ENCODE measurements at places on chromosomes 12 and 14. TPM values are rescaled to one million over a fixed set of nuclear protein-coding genes. Genes with fewer than 3 reads are reported as not detected.

DNA sequence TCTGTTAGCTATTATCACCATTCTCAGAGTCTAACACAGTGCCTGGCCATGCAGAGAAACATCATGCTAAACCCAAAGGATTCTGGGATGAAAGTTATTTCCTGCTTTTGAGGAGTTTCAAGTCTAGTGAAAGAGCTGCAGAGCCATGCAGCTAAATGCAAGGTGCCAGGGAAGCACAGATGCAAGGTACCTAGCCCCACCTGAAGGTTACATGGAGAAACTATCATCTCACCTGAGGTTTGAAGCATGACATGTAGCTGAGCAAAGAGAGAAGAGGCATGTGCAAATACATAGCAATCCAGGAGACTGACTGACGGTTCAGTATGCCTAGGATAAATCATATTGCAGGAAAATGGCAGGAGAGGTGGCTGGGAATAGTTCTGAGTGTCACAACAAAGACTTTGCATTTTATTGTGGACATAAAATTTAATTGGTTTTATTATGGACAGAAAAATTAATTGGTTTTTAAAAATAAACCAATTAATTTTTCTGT lies 170.4 kb downstream of the PRKD1 start:
- H3K4me1 ChIP-seq: peaks cover 5% of the 10 kb centered on the region
- no peak overlapping the region for H3K27ac ChIP-seq
- H3K36me3 ChIP-seq: no peaks in the 10 kb centered on the region
- no peak overlapping the region for H3K4me3 ChIP-seq
- no peak for DNase-seq

Gene SPIC
- polyA plus RNA-seq: not detected

DNA sequence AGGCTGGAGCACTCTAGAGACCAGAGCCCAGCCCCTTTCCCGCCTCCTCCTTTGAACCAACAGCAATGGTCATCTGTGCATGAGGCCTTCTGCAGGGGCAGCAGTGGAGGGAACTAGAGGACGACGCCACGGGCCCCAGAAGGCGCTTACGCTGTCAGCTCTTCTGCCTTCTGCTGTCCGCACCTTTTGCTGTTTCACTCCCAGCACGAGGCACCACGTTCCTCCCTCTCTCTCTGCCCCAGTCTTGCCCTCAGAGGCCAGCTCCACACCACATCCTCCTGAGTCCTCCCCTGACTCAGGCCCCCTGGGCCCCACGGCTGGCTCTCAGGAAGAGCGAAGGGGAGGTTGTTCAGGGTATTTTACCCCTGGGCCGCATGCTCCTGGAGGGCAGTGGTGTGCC lies 15.5 kb downstream of the MMAB start:
- no peak overlapping the region for H3K4me3 ChIP-seq
- DNase-seq: peak; percentile 16
- peaks cover 17% of the 10 kb centered on the region for H3K27me3 ChIP-seq
- H3K4me1 ChIP-seq: no peaks in the 10 kb centered on the region

Gene MANSC4
- polyA plus RNA-seq: not detected

DNA sequence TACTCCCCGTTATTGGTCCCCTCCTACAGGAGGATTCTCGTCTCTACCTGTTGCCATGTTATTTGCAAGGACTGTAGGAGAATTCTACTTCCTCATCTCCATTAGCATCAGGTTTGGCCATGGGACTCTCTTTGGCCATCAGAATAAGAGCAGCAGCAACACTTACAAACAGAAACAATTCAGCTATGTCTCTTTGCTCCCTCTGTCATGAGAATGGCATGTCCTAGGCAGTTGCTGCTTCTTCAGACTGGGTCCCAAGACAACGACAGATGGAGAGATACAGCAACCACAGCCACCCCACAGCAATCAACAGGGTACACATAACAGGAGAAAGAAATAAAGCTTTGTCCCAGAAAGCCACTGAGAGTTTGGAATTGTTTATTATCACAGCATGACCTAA lies 19.7 kb downstream of the SLC41A2 start:
- H3K4me3 ChIP-seq: no peak overlapping the region
- no peak overlapping the region for H3K27ac ChIP-seq
- peak; percentile 30 for DNase-seq

DNA sequence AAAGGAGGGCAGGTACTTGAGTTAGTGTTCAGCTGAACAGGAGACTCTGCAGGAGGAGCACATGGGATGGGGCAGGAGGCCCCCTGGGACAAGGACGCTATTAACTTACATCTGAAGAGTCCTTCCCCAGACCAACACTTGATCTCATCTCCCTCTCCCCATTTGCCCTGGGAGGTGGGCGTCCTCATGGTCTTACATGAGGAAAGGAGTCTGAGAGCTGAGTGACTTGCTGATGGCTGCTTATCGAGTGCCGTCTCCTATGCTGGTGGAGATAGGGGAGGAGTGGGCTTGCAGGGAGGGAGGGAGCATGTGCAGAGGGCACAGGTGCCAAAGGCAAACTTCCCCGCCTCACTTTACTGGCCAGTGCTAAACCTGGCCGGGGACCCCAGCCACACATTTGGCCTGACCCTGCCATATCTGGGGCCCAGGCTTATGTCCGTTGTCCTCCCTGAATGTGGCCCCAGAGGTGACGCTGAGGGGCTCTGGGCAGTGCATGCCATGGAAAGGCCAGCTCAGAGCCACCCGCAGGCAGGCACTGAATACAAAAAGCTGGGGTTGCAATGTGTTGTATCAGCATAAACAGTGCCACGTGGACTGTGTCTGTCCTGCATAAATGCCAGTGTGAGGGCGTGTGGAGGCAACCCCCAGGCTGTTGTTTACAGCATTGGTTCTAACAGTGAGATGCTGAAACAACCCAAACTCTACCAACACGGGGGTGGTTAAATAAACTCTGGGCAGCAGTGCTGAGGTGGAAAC lies 29.4 kb downstream of the FAIM2 start:
- H3K27me3 ChIP-seq: peaks cover 13% of the 10 kb centered on the region
- peak; percentile 21 for DNase-seq
- no peaks in the 10 kb centered on the region for H3K36me3 ChIP-seq
- peaks cover 12% of the 10 kb centered on the region for H3K4me1 ChIP-seq
- no peak overlapping the region for H3K4me3 ChIP-seq

DNA sequence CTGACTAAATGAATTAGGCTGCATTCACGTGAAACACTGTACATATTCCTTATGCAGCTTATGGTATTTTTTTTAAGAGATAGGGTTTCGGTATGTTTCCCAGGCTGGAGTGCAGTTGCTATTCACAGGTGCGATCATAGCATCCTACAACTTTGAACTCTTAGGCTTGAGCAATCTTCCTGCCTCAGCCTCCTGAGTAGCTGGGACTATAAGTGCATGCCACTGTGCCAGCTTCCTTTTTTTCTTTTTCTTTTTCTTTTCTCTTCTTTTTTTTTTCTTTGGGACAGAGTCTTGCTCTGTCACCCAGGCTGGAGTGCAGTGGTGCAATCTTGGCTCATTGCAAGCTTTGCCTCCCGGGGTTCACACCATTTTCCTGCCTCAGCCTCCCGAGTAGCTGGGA lies 35.8 kb upstream of the SPPL3 start:
- DNase-seq: no peak
- peaks cover 3% of the 10 kb centered on the region for H3K27me3 ChIP-seq
- no peak overlapping the region for H3K27ac ChIP-seq
- H3K36me3 ChIP-seq: no peaks in the 10 kb centered on the region

DNA sequence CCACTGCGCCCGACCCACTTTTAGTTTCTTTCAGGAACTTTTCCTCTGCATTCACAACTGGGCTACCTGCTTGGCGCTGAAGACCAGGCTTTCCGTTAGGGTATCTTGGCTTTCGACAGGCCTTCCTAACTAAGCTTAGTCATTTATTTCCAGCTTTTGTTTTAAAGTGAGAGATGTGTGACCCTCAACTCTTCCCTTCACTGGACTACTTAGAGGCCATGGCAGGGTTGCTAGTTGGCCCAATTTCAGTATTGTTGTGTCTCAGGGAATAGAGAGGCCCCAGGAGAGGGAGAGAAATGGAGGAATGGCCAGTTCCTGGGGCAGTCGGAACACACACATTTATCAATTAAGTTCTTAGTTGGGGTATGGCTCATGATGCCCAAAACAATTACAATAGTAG lies 10.4 kb downstream of the MTA1 start:
- DNase-seq: no peak
- no peaks in the 10 kb centered on the region for H3K4me1 ChIP-seq
- no peaks in the 10 kb centered on the region for H3K27me3 ChIP-seq
- peaks cover 10% of the 10 kb centered on the region for H3K36me3 ChIP-seq

Gene GALNT16
- 1.5 TPM for polyA plus RNA-seq

Gene SPRYD4
- 1.7 TPM for polyA plus RNA-seq

DNA sequence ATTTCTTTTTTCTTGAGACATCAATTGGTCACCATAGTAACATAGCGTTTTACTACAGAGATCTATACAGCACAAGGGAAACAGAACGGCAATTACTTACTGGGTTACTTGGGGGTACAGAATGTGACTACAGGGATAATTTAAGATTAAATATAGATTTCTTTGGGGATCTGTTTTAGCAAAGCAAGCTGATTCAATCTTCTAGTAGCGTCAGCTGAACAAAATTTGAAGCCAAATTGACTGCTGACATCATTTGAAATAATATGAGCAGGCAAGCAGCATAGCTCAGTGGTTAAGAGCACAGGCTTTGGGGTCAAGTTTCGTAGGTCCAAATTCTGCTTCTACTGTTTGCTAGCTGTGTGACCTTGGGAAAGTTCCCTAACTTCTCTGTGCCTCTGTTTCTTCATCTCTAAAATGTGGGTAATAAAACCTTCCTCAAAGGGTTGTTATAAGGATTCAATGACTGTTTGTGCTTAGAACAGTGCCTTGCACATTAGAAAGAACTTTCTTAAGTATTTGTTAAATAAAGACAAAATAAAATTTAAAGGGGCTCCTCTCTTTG lies 12.8 kb downstream of the GPR19 start:
- no peak overlapping the region for H3K4me3 ChIP-seq
- H3K4me1 ChIP-seq: no peaks in the 10 kb centered on the region
- no peaks in the 10 kb centered on the region for H3K36me3 ChIP-seq
- DNase-seq: no peak
- peaks cover 12% of the 10 kb centered on the region for H3K27me3 ChIP-seq

Gene EPYC
- polyA plus RNA-seq: not detected

GRCh38 chr12:9763025-9763424 lies 2.3 kb upstream of the CD69 start:
- no peaks in the 10 kb centered on the region for H3K4me1 ChIP-seq
- H3K27me3 ChIP-seq: no peaks in the 10 kb centered on the region
- no peak for DNase-seq
- H3K4me3 ChIP-seq: no peak overlapping the region
- H3K27ac ChIP-seq: no peak overlapping the region
- H3K36me3 ChIP-seq: no peaks in the 10 kb centered on the region

GRCh38 chr12:58844161-58844560 lies 76.1 kb downstream of the LRIG3 start:
- H3K27me3 ChIP-seq: no peaks in the 10 kb centered on the region
- H3K4me1 ChIP-seq: no peaks in the 10 kb centered on the region
- H3K36me3 ChIP-seq: no peaks in the 10 kb centered on the region
- H3K27ac ChIP-seq: no peak overlapping the region

- no peaks in the 10 kb centered on the region for H3K27me3 ChIP-seq
- DNase-seq: peak; percentile 23
- H3K4me3 ChIP-seq: no peak overlapping the region
- peaks cover 60% of the 10 kb centered on the region for H3K4me1 ChIP-seq
- H3K36me3 ChIP-seq: no peaks in the 10 kb centered on the region
- peak overlapping the region; percentile 80 for H3K27ac ChIP-seq
Observed at GRCh38 chr12:52182384-52182783, 9.4 kb downstream of the KRT80 start.

Gene PTPN6
- 0.14 TPM for polyA plus RNA-seq

- H3K27ac ChIP-seq: no peak overlapping the region
- H3K4me1 ChIP-seq: no peaks in the 10 kb centered on the region
- H3K36me3 ChIP-seq: no peaks in the 10 kb centered on the region
- no peak for DNase-seq
- H3K4me3 ChIP-seq: no peak overlapping the region
Observed at GRCh38 chr12:105862163-105862821, 276.5 kb downstream of the NUAK1 start.

GRCh38 chr14:71739273-71739990 lies 192.8 kb upstream of the RGS6 start:
- H3K4me1 ChIP-seq: no peaks in the 10 kb centered on the region
- peaks cover 29% of the 10 kb centered on the region for H3K36me3 ChIP-seq
- no peaks in the 10 kb centered on the region for H3K27me3 ChIP-seq
- no peak overlapping the region for H3K4me3 ChIP-seq

Gene RDH16
- not detected for polyA plus RNA-seq

Gene ZDHHC22
- polyA plus RNA-seq: not detected

Gene CRACR2A
- polyA plus RNA-seq: 0.55 TPM

- H3K36me3 ChIP-seq: no peaks in the 10 kb centered on the region
- H3K4me1 ChIP-seq: peaks cover 12% of the 10 kb centered on the region
- H3K4me3 ChIP-seq: no peak overlapping the region
- no peak for DNase-seq
- H3K27me3 ChIP-seq: no peaks in the 10 kb centered on the region
Observed at GRCh38 chr14:60661721-60662120, 12.4 kb upstream of the SIX1 start.

- H3K36me3 ChIP-seq: no peaks in the 10 kb centered on the region
- H3K27ac ChIP-seq: no peak overlapping the region
- H3K27me3 ChIP-seq: no peaks in the 10 kb centered on the region
- H3K4me3 ChIP-seq: no peak overlapping the region
- peak; percentile 12 for DNase-seq
- no peaks in the 10 kb centered on the region for H3K4me1 ChIP-seq
Observed at GRCh38 chr12:82740129-82741000, 53.7 kb downstream of the TMTC2 start.

Gene AQP2
- not detected for polyA plus RNA-seq

- no peaks in the 10 kb centered on the region for H3K36me3 ChIP-seq
- no peak overlapping the region for H3K27ac ChIP-seq
- no peak overlapping the region for H3K4me3 ChIP-seq
- DNase-seq: no peak
- H3K4me1 ChIP-seq: peaks cover 2% of the 10 kb centered on the region
- no peaks in the 10 kb centered on the region for H3K27me3 ChIP-seq
Observed at GRCh38 chr12:25368557-25368956, 117.8 kb upstream of the KRAS start.
